Stimulated activated CD4-positive, alpha-beta T cell treated with anti-CD3 and anti-CD28 coated beads, Interleukin-4, amount 100 ng/mL, for 1 hour (primary cell): ENCODE measurements at places on chromosomes 4 and X.
A peak's percentile ranks its signal among the peaks of the same experiment; 100 is the strongest.

DNA sequence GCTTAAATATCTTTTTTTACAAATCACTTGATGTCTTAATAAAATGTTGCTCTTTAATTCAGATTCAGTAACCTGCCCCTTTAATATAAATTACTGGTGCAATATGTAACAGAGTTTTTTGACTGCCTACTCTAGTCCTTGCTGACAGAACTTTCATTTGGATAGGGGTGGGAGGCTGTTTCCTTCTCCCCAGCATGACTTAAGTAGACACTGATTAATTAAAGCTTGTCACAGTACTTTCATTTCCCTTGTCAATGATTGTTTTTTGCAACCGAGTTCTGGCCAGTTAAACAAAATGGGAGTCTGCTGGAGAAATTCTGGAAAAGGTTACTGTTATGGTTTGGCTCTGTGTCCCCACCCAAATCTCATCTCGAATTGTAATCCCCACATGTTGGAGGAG, 37.3 kb upstream of the BBS12 start:
- DNase-seq = no peak

DNA sequence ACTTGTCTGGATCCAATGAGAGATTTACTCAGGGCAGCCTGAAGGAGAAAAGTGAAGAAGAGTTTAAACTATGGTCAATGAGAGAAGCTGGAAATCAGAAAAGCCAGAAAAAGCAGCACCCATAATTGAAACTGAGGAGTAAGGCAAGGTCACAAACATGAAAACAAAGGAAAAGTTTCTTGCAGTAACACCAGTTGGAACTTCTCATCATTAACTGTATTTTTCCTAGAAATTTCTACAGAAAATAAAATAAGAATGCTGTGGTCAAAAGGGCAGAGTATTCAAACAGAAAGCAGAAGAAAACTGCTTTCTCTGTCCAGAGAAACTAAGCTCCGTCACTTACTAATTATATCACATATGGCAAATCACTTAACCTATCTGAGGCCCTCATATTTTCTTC, 102.2 kb downstream of the OR13H1 start:
- DNase-seq = no peak

- no peak for DNase-seq
These were observed 12.4 kb upstream of the MAOA start for GRCh38 chrX:43643662-43644061.

DNA sequence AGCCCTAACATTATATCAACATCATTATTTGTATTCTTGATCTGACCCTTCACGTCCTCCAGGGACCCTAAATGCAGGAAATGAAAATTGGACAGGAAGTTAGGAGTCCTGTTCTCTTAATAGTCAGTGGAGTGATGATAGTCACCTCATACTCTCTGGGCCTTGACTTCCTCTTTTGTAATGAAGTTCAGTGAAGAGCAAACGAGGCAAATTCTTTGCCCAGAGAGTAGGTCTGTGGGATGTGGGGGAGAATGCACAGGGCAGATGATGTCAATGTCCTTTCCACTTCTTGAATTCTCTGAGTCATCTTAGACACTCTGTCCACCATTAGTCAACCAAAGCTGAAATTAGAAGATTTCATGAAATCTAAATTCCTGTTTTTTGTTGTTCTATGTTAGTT, 17.1 kb upstream of the GPRIN3 start:
- DNase-seq = no peak

DNA sequence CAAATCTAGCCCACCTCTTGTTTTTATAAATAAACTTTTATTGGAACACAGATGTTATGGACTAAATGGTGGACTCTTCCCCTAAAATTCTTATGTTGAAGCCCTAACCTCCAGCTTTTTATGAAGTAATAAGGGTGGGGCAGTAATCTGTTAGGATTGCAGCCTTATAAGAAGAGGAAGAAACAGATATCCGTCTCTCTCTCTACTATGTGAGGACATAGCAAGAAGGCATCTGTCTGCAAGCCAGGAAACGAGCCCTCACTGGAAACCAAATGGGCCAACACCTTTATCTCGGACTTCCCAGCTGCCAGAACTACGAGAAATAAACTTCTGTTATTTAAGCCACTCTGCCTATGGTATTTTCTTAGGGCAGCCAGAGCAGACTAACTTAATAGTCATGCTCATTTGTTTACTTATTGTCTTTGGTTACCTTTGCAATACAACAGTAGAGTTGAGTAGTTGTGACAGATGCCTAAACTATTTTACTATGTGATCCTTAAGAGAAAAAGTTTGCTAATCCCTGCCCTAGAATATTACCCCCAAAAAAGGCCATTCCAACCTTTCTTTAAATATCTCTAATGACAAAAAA, 67.4 kb downstream of the MANBA start:
- no peak for DNase-seq

GRCh38 chr4:48041535-48042137, 25.1 kb downstream of the NIPAL1 start:
- peak; percentile 13 for DNase-seq

GRCh38 chrX:55867181-55867651, 149.7 kb downstream of the RRAGB start:
- no peak for DNase-seq

- DNase-seq = peak; percentile 41
These were observed 89.4 kb upstream of the TRIM2 start for GRCh38 chr4:153114771-153115321.

- no peak for DNase-seq
These were observed 33.3 kb downstream of the ARX start for GRCh38 chrX:24982306-24982965.

GRCh38 chrX:77276742-77277141, 170.4 kb upstream of the FGF16 start:
- no peak for DNase-seq

DNA sequence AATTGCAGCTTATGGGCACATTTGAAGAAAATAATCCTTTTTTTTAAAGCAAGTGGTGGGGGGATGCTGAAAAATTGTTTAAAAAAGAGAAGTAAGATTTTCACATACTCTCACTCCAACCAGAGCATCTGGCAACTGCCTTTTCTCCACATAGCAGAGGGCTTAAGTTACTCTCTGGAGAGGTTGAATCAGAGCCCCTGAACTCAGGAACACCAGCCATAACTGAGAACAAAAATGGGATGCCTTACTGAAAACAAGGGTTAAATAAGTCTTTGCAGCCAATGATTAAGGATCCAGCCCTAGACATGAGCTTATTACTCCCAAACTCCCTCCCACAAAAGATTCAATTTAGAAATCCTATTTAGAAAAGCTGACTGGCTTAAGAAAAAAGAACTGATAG, 27.5 kb downstream of the CASK start:
- no peak for DNase-seq

DNA sequence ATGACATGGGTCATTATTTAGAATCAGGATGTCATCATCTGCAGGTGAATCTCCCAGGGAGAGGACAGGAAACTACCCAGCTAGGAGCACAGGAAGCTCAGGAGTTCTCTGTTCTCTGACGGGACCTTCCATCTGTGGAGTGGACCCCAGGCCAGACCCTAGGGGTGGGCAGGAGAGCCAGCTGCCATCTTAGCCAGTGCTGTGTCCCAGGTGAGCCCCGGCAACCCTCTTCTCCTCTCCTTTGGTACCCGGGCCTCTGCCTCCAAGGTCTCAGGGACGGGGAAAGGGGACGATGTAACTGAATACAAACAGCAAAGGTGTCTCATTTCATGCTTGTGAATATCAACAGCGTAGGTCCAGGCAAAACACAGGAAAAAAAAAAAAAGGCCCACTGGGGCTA, 48.5 kb downstream of the C4orf50 start:
- DNase-seq = no peak

GRCh38 chrX:72142094-72142793, 10.5 kb upstream of the RTL5 start:
- no peak for DNase-seq

GRCh38 chrX:150202641-150203247, 160.4 kb upstream of the MAMLD1 start:
- no peak for DNase-seq

DNA sequence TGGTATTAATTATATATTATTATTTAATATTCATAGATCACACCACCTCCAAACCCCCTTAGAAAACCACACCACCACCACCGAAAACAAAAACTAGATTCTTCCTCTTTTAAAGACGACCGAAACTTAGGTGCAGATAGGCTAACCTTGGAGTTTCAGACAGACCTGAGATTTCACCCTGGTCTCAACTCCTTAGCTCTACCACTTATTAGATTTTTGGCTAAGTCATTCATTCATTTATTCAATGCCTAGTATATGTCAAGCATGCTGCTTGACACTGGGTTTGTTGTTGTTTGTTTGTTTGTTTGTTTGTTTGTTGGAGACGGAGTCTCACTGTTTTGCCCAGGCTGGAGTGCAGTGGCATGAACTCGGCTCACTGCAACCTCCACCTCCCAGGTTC, 9.5 kb upstream of the BMP2K start:
- no peak for DNase-seq

DNA sequence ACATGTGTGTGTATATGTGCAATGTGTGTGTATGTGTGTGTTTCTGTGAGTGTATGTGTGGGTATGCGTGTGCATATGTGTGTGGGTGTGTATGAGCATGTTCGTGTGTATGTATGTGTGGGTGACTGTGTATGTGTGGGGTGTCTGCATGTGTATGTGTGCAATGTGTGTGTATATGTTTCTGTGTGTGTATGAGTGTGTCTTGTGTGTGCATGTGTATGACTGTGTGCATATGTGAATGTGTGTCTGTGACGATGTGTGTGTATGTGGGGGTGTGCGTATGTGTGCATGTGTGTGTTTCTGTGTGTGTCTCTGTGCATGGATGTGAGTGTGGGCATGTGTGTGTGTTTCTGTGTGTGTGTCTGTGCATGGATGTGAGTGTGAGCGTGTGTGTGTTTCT, 4.2 kb upstream of the ATP2B3 start:
- DNase-seq = no peak

DNA sequence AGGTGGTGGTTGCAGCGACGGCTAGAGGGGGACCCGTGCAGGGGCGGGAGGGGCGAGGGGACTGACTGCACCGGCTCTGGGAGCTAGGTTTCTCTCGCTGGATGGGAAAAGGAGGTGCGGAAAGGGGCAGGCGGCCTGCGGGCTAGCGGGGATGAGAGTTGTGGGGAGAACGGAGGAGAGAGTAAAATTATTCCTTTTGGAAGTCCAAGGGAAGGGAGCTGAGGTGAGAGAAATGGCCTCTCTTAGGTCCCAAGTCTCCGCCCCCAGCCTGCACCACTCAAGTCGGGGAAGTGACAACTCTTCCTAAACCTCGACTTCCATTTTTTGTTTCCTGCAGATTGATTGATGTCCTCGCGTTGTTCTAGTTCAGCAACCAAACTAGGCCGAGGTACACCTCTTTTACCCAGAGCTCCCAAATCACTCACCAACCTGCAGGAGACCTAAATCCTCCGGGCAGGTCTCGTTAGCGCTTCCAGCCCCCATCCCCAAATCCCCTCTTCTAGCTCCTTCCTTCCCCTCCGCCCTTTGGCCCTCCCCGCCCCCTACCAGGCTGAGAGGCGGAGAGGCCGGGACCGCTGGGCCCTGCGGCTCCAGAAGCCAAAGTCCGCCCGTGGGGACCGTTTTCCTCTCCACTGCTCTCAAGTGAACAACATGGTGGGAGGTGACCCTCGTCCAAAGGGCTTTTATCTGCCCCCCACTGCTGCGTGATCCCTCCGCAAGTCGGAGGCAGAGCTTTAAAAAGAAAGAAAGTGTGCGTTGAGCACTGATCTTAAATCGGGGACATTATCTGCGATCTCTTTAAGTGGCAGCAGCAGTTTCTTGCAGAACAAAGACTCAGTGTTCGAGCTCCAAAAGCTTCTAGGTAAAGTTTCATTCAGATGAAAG, 7.3 kb downstream of the PITX2 start:
- no peak for DNase-seq

- DNase-seq = peak; percentile 61
These were observed at the start of the genes DNAAF6 and NUP62CL for GRCh38 chrX:107205770-107206696. Gene DNAAF6, plus strand, starts transcription at chrX:107206611. Its CDS starts 6,265 bp downstream, at chrX:107212876. Gene NUP62CL, minus strand, starts transcription at chrX:107206433. Its CDS starts 31,287 bp downstream, at chrX:107175146.

DNA sequence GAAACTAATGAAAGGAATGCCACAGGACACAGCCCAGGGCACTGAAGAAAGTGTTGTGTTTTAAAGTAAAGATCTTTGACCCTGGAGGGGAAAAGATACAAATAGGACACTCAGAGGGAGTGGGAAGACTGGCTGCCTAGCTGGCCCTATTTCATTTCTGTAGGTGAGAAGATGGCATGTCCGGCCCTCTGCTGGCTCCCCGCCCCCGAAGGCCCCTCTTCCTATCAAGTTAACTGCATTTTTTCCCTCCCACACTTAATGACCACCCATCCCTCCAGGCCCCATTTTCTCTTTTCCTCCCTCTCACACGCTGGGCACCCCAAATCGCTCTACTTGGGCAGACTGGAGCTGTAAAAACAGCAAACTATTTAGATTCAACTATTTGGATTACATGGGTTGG, 5.5 kb upstream of the TRIM75 start:
- DNase-seq = no peak

DNA sequence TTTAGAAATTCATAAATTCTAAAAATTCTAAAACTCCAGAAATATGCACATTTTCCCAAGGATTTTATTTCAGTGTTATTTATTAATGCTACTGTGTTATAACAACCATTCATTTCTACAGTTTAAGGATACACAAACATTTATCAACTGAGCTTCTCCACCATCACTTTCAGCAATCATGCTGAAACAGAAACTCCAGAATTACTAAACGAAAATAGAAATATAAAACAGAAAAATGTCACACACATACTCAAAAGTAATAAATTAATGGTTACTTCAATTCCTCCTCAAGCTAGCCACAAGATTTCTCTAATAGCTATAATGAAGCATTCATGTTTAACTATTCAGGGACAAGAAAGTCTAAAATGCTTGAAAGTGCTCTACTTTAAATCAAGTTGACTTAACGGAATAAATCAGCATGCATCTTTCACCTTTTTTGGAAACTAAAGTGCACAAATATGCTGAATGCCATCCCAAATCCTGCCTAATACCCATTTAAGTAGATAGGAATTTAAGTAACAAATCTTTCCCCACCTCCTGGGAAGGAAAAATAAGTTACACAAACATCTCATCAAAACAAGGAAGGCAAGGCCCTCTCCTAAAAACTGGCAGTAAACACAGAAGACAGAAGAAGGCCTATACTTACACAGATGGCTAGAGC, 563 bp downstream of the FAM13A start:
- no peak for DNase-seq

GRCh38 chrX:117743469-117744251, 372.9 kb downstream of the KLHL13 start:
- DNase-seq = no peak

DNA sequence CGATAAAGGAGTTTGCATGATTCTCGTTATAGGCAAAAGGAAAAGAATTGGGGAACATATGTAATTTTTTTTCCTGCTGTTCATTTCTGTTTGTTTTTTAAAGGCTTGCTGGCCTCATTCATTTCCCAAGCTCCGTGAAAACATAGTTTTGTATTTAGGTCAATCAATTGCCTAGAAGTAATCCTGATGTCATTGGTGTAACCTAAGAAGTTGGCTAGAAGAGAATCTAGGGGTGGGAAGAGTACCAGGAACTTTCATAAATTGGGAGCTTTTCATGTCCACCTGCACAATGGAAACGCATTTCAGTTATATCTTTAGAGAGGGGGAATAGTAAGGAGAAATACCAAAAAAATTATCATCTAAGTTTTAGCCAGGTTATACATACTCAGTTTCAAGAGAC, 3.8 kb downstream of the RAPGEF2 start:
- no peak for DNase-seq

GRCh38 chrX:13128104-13128503, 83.7 kb upstream of the FAM9C start:
- no peak for DNase-seq

- DNase-seq = no peak
These were observed 129.6 kb downstream of the IL1RAPL2 start for GRCh38 chrX:104695593-104695992.
